ENCODE measurements at places on chromosomes 4 and X. TPM values are rescaled to one million over a fixed set of nuclear protein-coding genes. Genes with fewer than 3 reads are reported as not detected.

CYTL1 gene
- 0.49 TPM for total RNA-seq

DNA sequence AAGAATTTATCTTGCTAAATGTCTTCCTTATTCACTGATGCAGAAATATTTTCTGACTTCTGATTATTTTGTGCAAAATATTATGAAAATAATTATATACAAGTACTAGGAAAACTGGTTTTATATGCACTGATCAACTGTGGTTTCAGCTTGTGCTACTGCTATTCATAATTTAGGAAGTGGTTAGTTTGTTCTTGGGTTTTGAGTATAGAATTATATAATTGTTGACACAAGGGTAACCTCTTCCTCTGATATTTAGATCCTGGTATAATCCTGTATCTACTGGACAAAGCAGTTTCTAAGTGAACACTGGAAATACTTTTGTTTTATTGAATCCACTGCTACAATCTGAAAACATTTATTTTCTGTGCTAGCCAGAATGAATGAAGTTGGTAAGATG lies 182.8 kb downstream of the PDGFC start:
- no peak for DNase-seq

DNA sequence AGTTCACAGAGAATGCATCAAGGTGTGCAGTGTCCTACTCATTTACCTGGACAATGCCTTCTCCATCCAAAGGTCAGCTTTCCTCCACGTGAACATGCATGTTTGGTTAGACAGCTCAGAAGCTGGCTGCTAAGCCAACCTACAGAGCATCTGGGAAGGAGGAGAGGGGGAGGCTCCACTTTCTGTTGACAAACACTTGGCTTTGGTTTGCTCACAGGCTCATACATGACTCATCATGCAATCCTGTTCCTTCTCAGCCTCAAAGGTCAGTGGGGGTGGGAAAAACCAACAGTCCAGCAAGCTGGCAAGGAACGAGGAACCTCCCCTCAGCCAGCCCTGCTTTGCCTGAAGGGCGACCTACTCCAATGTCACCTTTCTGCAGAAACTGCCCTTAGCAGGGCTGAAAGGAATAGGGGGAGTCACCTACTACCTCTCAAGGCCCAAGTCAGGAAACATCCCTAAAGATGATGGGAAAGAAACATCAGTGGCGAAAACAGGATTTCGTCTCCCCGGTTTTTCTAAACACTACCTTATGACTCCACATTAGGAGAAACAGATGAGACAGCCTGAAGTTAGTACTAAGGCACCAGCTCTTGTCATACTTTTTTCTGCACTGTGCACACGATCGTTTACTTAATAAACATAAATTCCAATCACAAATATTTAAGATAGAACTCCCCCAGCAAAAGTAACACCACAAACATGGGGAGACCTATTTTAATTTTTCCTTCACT lies 37.9 kb downstream of the RELL1 start:
- no peak for DNase-seq

GRCh38 chr4:6270636-6271121 lies 1.0 kb downstream of the WFS1 start:
- no peak for DNase-seq

DNA sequence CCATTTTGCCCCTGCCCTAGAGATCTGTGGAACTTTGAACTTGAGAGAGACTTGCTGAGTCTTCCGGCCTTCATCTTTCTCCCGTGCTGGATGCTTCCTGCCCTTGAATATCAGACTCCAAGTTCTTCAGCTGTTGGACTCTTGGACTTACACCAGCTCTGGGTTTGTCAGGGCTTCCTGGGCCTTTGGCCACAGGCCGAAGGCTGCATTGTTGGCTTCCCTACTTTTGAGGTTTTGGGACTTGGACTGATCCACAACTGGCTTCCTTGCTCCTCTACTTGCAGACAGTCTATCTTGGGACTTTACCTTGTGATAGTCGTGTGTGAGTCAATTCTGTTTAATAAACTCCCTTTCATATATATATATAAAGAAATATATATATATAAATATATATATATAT lies 1071.0 kb downstream of the ADGRL3 start:
- no peak for DNase-seq

DNA sequence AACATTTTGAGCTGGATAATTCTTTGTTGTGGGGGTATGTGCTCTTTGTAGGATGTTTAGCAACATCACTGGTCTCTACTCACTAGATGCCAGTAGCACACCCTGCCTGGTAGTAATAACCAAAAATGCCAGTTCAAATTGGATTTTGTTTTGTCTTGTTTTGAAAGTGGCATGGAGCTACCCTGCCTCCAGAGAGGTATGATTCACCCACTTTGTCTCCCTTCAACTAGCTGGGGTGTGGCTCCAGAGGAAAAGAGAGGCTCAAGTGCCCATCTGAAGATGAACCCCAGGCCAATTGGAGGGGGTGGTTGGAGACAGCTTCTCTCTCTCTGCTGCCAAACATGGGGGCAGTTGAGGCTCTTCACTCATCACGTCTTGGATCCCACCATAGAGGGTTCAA lies 34.5 kb downstream of the NIPAL1 start:
- no peak for DNase-seq

- DNase-seq: no peak
Observed at GRCh38 chr4:35250331-35250730, 994.0 kb downstream of the ARAP2 start.

DNA sequence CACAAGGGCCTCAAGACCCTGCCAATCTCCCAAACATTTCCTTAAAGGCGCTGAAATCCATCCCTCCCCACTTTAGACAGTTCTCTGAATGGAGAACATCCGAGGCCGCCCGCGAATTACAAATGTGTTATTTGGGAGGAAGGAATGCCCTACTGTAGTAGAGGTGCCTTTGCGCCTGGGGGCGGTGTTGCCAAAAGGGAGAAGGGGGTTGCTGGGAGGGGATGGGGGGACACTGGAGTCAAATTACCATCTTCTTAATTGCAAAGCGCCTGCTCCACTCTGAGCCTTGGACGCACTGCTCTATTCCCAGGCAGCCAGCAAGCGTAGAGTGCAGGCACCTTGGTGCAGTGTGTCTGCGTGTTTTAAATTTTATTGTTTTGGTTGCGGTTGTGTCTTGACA lies 2.7 kb downstream of the TMEM255A start:
- DNase-seq: no peak

- no peak for DNase-seq
Observed at GRCh38 chr4:19729886-19730651, 521.6 kb upstream of the SLIT2 start.

- no peak for DNase-seq
Observed at GRCh38 chr4:74456056-74456744, 11.3 kb downstream of the AREG start.

GRCh38 chr4:176205299-176205698 lies 9.9 kb upstream of the SPATA4 start:
- no peak for DNase-seq
